NCI-H1105 treated with DMSO at 0.1 percent for 48 hours (cell line): ENCODE measurements at places on chromosomes 7 and 10.

GRCh38 chr7:91628742-91629141, 251.8 kb downstream of the MTERF1 start:
- DNase-seq: peak; percentile 42

DNA sequence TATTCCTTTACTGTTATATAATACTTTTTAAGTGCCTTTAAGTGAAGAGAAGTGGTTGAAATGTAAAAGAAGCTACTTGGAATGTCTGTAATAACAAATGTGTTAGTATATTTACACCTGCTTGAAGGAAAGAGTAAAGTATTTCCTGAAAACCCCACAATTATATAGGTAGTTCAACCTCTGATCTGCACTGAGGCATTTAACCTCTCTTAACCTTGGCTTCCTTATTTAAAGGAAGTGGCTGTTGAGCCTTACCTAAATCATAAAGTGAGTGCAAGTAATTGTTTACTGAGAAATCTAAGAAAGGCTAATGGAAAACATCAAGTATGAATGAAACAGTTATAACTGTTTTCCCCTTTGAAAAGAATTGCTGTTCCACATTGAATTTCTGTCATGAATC, 294.5 kb downstream of the ADK start:
- no peak for DNase-seq

DNA sequence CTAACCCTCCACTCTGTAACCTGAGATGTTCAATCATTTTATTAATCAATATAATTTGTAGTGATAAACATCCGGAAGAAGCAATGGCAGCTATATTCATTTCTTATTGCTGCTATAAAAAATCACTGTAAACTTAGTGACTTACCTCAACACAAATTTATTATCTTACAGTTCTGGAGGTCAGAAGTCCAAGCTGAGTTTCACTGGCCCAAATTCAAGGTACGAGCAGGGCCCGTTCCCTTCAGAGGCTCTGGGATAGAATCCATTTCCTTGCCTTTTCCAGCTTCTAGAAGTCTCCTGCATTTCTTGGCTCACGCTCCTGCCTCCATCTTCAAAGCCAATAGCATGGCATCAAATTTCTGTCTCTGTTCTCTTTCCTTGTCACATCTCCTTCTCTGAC, 279.5 kb upstream of the SP8 start:
- no peak for DNase-seq

DNA sequence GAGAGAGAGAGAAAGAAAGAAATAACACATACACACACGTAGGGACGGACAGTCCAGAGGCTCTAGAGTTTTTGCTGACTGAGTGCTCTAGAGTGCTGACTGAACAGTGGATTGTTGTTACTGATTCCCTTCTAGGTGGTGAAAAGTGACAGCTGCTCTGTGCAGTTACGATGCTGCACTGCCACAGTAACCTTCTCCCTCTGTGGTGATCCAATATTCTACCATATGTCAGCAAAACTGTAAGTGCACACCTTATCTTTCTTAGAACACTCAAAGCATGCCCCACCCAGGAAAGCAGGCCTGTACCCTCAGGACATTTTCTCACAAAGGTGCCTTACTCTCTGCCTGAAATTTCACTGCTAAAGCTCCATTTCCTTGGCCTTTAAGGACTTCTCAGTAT, 1023.5 kb downstream of the TYW1 start:
- DNase-seq: no peak

DNA sequence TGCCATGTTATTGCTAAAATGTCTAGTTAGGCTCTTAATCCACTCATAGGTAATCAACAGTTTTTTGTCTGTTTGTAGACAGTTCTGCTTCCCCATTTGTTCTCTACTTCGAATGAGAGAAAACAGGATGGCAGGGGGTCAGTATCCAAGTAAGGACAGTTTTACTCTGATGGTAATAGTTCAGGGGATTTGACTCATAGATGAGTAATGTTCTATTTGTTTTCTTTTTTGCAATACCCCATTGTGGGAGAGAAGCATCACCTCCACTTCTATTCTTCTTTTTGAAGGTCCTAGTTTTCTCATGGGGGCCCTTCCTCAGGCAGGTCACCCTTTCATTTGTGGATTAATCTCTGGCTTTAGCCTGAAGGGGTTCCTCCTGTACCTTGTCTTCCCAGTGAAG, 13.9 kb downstream of the PCLO start:
- DNase-seq: no peak

DNA sequence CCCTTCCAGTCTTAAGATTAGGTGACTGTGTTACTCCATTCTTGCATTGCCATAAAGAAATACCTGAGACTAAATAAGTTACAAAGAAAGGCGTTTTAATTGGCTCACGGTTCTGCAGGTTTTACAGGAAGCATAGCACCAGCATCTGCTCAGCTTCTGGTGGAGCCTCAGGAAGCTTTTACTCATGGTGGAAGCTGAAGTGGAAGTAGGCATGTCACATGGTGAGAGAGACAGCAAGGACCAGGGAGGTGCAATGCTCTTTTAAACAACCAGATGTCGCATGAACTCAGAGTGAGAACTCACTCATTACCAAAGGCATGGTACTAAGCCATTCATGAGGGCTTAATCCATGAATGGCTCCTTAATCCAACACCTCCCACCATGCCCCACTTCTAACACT, 34.0 kb upstream of the TMEM273 start:
- DNase-seq: no peak

DNA sequence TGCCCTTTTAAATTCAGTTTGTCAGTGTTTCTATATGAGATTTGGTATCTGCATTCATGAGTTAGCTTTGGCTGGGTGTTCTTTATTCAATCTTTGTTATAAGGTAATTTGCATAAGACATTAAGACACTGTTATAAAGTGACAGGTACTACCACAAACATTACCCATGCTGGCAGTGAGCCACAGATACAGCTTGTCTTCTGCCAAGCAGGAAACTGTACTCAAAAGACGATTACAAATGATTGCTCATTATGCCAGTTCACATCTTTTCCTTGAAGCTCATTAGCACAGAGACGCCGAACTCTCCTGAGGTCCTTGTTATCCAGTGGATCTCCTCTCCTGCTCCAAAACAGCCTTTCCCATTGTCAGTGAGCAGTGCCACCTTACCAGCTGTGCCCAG, 30.4 kb downstream of the AMPH start:
- DNase-seq: peak; percentile 10

- DNase-seq: no peak
These were observed 12.2 kb downstream of the PLAC9 start for GRCh38 chr10:80144696-80145131.

DNA sequence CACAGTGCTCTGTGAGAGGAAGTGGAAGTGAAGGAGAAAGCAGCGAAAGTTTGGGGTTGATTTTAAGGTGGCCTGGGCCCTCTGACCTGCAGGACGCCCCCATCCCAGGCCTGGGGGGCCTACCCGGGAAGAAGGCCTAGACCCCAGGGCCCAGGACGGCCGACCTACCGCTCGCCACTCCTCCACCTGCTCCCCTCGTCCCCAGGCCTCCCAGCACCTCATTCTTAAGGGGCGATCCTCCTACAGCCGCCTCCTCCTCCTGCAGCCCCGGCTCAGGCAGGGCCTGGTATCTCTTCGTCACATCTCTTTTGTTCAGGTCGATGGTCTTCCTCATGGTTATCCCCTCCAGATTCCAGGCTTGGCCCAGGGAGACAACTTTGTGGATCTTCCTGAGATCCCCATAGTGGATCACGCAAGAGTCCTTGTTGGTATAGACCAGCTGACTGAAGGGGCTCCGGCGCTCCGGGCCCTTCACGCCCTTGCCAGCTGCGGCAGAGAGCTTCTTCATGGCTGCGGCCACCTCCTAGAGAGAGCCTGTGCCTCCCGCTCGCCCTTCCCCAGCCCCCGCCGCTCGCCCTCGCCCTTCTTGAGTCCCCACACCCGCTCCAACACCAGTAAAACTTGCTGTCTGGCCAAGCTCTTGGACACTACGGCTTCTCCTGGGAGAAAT, 117.5 kb downstream of the OR13A1 start:
- no peak for DNase-seq

GRCh38 chr7:100867040-100867775, at the start of gene TRIP6:
Gene TRIP6 (plus strand): TSS chr7:100867387. CDS start chr7:100867498, 111 bp downstream.
- DNase-seq: no peak

DNA sequence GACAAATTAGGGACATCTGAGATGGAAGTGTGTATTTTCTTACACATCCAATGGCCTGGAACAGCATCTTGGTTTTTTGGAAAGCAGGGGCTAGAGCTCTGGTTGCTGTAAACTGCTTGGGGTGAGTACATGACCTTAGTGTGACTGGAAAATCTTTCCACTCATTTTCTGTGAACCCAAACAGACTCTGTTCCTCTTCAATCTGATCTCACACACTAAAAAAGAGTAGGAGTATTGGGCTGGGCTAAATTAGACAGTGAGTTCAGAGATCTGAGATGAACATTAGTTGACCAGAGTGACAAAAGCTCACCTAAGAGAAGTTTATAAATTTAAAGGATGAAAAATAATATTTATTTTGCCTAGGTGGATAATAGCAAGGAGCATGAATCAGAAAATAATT, 59.2 kb downstream of the OR13A1 start:
- no peak for DNase-seq

DNA sequence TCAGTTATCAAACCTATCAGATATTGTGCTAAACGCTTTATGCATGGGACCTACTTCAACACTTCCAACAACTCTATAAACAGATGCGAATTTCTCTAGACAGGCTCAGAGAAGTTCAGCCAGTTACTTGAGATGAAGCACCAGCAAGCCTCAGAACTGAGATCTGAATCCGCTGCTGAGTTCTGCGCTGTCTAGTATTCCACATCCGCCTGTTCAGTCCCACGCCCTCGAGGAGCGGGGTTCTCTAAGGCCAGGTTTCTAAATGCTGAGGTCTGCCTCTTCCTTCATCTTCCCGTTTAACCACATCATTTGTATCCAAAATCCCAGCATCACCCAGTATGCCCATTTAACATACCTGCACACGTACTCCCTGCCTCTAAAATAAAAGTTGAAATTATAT, 297.8 kb upstream of the ZNF32 start:
- no peak for DNase-seq

DNA sequence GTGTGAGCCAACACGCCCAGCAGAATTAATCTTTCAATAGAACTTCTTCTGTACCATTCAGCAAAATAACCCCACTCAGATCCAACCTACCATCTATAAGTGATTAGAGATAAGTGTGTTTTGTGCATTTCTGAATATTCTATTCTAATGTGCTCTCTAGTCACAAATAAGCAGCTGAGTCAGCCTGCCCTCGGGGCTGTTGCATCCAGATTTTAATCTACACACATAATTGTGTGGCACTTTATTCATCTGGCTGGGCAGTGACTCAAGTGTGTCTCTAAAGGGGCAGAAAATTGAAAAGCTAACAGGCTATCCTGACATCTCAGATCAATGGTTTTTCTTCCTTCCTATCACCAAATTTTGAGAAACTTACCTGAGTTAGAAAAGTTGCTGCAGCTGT, 60.3 kb downstream of the PRR15 start:
- no peak for DNase-seq

DNA sequence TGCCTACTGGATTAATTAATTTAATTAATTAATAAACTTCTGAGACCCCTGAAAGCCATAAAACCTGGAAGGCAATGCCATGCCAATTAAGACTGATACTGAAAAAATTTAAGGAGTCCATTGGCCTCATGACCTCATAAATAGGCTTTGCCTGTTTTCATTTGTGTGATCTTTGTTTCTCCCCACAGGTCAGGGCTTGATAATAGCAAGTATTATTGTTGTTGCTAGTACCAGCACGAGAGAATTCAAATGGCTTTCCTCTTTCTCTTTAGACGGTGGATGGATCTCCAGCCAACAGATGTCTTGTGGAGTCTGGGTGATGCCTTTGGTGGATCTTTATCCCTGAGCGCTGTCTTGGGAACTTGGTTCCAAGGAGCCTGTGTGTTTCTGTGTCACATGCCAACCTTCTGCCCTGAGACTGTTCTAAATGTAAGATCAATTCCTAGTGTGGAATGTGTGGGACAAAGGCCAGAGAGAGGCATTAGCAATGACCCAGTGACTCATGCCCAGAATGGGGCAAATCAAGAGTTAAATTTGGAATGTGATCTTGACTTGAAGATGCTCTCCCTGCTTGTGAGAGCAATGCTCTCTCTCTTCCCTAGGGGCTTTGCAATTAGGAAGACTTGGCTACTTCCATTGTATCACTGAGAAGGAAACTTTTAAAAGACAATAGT, 17.7 kb downstream of the ACSM6 start:
- DNase-seq: no peak

- DNase-seq: no peak
These were observed 852 bp upstream of the PRKAR1B start for GRCh38 chr7:727806-728460.

DNA sequence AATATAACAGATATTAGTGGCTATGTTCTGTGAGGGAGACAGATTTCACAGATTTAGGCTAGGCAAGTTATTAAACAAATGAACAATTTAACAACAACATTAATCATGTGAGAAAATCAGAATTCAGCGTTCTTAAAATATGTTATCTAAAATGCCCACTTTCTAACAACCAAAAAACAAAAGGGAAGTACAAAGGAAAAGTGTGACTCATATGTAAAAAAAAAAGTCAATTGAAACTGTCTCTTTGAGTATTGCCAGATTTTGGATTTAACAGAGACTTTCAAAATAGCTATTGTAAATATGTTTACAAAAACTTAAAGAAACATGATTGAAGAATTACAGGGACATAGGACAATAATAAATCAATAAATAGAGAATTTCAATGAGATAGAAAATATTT, 34.8 kb upstream of the ARHGAP22 start:
- DNase-seq: no peak

GRCh38 chr7:24825931-24826661, 68.8 kb upstream of the GSDME start:
- DNase-seq: no peak

DNA sequence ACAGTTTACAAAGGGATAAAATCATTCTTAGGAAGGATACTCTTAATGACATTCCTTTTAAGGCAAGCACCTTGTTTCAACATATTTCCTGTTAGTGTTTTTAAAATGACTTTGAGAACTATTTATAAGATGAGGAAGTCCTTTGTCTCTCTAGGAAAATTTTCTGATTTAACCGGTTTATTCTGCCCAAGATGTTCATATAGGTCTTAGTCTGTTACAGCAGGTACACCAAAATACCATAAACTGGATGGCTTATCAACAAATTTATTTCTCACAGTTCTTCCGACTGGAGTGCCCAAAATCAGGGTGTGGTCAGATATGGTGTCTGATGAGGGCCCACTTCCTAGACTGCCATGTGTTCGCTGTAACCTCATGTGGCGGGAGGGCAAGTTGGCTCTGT, 77.9 kb downstream of the GSAP start:
- no peak for DNase-seq

GRCh38 chr10:72297281-72297804, 23.6 kb downstream of the DDIT4 start:
- DNase-seq: no peak

DNA sequence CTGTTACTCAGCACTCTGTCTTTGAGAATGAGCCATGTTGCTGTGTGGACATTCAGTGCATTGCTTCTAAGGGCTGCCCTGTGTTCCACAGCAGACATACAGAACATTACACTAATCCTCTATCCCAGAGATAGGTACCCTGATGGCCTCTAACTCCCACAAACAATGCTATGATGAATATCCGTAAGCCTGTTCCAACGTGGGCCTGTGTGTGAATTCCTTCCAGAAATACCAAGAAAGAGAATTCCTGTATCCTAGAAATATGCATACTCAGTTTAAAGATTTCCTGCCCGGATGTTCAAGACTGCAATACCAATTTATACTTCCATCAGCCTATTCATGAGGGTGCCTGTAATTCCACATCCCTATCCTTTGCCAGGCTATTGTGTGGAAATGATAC, 21.3 kb upstream of the ST8SIA6 start:
- DNase-seq: no peak

GRCh38 chr7:131109759-131110296, 217.8 kb upstream of the MKLN1 start:
- peak; percentile 49 for DNase-seq
